Left renal pelvis (tissue), 4 donors: ENCODE measurements at places on chromosomes 5 and 9.

DNA sequence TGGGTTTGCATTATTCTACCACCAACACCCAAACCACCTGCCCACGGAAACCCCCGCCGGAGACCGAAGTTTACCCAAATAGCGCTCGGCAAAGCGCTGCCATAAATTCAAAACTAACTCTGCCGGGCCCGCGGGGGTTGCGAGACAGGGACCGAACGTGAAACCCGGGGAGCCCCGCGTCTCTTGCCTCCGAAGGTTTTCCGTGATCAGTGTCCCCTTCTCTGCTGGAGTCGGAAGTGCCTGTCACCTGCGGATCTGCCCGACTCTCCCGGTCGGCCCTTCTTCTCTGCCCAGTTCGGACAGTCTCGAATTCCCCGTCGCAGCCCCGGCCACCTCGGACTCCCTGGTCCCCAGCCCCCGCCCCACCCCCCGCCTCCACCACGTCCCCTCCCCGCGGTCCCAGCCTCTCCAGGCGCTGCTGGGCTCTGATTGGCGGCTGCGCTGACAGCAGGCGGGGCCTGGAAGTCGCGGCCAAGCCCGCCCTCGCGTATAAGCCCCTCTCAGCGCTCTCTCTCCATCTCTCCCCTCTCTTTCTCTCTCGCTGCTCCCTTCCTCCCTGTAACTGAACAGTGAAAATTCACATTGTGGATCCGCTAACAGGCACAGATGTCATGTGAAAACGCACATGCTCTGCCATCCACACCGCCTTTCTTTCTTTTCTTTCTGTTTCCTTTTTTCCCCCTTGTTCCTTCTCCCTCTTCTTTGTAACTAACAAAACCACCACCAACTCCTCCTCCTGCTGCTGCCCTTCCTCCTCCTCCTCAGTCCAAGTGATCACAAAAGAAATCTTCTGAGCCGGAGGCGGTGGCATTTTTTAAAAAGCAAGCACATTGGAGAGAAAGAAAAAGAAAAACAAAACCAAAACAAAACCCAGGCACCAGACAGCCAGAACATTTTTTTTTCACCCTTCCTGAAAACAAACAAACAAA lies at the start of gene RORB:
TSS of gene RORB (plus strand) at position 517 of the 929 bp plus-strand sequence. CDS start 642 bp downstream, outside the sequence.
- no peak for DNase-seq

- DNase-seq = no peak
These were observed 66.1 kb downstream of the KIF24 start for GRCh38 chr9:34262971-34263370.

DNA sequence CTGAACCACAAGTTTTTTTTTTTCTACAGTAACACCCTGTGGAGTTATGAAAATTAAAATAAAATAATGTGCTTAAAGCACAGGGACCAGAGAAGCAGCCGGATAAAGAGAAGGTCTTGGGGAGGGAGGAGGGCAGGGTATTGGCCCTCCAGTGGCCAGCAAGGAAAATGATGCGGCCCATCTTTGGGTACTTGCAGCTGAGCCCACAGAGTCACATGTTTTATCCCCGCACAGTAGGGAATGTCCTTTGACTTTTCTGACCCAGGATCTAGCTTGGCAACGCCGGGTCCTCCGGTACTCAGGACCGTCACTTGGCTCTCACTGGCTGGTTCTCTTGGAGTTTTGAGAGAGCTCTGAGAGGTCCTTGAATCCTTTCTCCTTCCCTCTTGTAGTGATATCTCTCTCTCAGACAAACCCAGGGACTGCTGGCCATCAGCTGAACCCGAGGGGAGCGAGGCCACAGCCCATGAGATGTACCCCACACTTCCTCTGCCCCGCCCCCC lies 35.3 kb upstream of the HSPA9 start:
- DNase-seq = no peak

DNA sequence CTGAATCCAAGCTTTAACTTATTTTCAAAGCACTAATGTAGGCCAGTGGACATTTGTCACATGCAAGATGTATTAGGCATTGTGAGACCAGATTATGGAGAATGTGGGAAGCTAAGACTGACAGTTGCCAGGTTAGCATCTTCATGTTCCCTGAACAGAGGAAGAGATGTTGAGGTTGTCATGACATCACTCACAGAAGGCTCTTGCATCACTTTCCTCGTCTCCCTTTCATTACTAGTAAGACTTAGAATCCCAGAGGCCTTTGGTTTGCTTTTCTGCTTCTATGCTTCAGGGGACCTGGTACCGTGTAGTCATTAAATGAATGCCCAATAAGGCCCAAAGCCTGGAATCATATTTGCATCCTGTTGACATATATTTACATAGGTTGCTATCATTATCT lies 76.4 kb upstream of the RPS23 start:
- no peak for DNase-seq

GRCh38 chr5:9766581-9766980 lies 136.4 kb upstream of the TAS2R1 start:
- no peak for DNase-seq

- no peak for DNase-seq
These were observed 145.3 kb upstream of the RAPGEF1 start for GRCh38 chr9:131885144-131885609.

DNA sequence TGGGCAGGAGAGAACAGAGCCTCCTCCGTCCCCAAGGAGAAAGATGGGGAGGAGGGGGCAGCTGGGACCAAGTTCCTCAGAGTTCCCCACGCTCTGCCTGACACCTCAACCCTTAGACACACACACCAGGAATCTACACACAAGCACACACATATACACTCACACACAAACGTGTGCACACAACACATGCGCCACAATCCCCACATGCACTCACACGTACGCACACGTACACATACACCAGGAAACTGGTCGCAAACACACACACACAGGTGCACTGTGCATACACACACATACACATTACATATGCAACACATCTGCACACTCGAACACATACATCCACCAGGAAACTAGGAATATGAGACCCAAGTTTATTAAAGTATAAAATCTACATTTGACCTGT lies 50.4 kb downstream of the ROR2 start:
- no peak for DNase-seq

DNA sequence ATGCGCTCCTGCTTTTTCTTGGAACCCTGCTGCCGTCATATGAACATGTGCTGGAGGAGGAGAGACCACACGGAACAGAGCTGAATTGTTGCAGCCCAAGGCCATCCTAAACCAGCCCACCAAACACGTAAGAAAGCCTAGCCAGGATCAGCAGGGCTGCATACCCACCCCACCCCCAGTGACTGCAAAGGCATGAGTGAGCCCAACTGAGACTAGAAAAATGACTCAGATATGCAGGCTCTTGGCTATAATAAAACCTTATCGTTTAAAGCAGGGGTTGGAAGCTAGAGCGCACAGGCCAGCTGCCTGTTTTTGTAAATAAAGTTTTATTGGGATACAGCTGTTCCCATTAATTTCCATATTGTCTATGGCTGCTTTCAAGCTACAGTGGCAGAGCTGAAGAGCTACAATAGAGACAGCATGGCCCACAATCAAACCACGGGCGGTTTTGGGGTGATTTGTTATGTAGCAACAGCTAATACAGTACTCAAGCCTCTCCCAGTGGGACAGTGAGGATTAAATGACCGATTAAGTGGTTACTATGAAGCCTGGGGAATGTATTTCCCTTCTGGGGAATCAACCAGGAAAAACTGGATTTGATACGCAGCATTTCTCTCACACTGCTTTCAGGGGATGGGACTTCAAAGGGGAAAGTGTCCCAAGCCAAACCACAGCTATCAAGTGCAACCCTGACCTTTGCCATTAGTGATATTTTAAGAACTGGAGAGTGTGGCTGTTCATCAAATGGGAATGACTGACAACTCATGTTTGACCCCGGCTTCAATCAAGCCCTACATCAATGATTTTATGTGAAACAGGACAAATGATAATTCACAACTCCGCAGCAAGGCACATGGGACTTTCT lies 6.3 kb downstream of the SHB start:
- DNase-seq = no peak

DNA sequence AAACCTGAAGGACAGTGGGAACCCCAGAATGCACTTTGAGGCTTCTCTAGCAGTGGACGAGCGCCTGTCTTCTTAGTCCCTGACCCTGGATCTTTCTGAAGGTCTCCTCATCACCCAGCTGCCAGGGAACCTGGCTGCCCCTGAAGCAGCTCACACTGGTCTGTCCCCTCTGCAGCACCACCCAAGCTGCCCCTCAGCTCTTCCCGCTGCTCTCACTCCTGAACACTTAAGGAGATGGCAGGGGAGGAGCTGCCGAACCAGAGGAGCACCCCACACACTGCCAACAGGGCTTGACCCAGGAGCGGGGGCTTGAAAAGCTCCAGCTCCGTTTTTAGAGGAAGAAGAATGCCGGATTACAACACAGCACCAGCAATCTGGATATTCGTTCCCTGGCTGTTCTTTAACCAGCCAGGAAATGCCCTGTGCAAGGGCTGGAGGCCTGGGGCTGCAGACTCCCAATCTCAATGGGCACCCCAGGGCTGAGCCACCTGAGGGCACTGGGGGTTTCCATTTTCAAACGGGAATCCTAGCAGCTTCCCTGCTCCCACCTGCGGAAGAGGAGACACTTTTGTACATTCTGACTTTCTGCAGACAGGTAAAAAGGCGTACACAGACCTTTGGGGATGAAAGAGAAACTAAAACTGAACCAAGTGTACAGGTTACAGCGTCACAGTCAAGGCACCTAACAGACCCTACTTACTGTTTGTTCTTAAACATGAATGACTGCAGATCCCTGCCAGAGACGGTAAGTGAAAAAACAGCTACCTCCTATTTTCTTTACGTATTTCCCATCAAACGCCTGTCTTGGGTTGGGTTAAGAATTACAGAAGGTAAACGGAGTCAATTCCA lies 36.3 kb downstream of the GOLM1 start:
- DNase-seq = no peak

GRCh38 chr5:24363789-24364481 lies 280.8 kb downstream of the CDH10 start:
- no peak for DNase-seq

DNA sequence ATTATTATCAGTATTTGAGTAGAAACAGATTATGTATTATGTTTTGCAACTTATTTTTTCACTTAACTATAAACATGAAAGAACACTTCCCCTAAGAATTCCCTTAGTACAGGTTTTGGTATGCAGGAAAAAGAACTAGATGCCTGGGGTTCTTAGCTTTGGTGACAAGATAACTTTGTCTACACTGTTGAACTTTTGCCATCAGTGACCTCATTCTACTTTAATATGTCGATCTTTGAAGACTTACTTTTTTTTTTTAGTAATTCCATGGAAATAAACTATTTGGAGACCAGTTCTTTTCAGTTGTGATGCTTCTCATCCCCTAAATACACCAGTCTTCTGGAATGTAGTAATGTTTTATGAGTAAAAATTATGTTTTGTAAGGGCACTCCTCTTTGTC lies 34.3 kb downstream of the ZNF462 start:
- DNase-seq = no peak

- no peak for DNase-seq
These were observed 44.5 kb upstream of the JMY start for GRCh38 chr5:79191457-79191856.

DNA sequence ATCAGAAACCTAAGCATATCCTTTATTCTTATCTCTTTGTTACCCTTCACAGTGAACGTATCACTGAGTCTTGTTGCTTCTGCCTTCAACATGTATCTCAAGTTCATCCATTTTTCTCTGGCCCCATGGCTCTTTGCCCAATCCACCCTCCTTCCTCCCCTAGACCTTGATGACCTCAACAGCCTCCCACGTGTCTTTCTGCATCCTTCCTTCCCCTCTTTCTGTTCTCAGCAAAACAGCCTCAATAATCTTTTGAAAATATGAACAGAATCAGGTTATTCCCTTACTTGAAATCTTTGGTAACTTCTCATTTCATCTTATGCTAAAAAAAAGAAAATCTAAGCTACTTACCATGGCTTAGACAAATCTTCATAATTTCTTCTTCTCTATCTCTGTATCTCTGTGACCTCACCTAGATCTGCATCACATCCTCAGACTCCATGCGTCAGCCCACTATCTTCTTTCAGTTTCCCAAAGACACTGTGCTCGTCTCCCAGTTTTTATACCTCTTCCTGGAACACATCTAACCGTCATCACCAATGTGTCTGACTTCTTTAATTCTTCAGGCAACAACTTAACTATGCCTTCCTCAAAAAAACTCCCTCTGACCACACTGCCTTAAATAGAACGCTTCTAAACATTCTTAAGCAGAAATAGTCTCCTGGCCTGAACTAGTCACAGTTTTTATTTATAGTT lies 208.0 kb downstream of the PARP8 start:
- no peak for DNase-seq

GRCh38 chr5:151772029-151772845 lies 483 bp downstream of the G3BP1 start:
- DNase-seq = no peak

DNA sequence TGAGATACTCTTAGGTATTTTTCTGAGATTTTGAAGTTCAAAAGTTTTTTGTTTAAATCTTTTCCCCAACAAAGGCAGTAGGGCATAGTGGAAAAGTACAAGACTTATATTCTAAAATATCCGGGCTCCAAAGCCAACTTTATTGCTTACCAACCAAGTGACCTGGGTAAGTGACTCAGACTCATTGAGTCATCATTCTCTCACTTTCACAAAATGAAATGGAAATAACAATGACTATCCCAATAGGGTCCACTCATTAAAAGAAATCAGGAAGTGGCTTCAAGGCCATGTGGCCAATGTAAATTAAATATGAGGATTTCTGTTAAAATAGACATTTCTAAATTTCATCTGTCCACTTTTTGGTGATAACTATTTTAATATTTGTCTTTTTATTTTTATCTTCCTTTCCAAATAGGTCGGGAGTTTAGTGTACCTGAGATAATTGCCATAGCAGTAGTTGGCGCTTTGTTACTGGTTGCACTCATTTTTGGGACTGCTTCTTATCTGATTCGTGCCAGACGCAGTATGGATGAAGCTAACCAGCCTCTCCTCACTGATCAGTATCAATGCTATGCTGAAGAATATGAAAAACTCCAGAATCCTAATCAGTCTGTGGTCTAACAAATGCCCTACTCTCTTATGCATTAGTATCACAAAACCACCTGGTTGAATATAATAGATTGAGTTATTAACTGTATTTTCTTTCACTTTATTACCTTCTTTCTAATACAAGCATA lies 15.5 kb downstream of the TYRP1 start:
- no peak for DNase-seq

- DNase-seq = no peak
These were observed 33.8 kb upstream of the DTWD2 start for GRCh38 chr5:119022017-119022745.

DNA sequence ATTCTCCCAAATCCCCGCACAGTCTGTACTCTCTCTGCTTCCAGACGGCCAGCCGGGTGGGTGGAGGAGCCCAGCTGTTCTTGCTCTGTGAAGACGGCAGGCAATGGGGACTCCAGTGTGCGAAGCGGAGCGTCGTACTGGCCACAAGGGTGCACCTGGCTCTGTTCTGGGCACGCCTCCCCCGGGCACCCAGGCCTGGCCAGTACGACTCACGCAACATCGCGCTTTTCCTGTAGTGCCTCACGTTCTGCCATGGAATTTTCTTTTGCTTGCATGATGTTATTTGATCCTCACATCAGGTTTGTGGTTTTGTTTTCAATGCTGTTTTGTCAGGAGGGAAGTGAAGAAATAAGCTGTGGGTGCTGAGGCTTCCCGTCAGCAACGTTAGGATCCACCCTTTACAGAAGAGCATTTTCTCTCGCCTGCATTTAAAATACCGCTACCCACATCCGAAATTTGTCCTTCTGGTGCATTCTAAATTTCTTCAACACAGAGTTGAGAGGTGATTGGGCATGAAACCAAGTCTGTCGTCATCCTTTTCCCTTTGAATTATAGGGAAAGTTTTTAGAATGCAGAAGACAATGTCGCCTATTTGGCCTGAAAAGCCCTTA lies 311.7 kb downstream of the TRIM36 start:
- DNase-seq = no peak
